SJCRH30 (cell line): ENCODE measurements at places on chromosomes 12 and 14. TPM values are rescaled to one million over a fixed set of nuclear protein-coding genes. Genes with fewer than 3 reads are reported as not detected.

The MYH6 gene
- not detected in 2 replicates for total RNA-seq

The ACRBP gene
- total RNA-seq = 0.28 TPM in 1 of 2 replicates, not detected in the other

The CBLN3 gene
- 0.05 and 0.12 TPM in 2 replicates for total RNA-seq

The PHLDA1 gene
- total RNA-seq = 12.9 and 13.5 TPM in 2 replicates
